ENCODE measurements at places on chromosomes 11 and 22.

DNA sequence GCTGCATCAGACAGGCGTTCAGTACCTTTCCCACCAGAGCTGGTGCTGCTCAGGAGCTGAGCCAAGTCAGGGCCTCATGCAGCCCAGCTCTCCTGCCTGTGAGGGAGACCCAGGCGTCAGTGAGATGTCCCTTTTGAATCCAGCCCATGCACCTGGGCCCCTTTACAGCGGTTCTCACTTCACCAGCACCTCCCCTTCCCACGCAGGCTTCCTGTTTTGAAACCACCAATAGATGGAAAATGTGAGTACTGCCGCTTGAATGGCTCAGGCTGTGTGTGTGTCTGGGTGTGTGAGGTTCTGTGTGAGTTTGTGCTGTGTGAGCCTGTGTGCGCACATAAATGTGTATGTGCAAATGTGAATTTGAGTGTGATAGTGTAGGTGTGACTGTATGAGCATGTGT, 88.4 kb downstream of the UBASH3B start:
- DNase-seq = no peak

DNA sequence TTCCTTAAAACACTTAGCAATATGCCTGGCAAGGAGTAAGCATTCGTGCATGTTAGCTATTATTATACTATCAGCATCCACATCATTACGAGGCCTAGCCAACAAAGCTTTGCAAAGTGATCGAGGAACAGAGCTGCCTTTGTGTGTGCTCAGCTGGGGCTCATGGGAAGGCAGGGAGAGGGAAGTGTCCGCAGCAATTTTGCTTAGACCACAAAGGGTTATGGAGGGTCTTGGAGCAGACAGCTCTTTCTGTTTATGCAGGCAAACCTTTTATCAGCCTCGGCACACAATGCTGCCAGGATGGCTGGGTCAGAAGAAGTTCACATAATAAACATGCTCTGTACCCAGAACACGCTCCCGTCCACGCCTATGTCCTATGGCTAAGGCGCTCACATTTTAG, 10.9 kb upstream of the DKK3 start:
- DNase-seq = no peak

GRCh38 chr11:82871646-82872045, 28.6 kb downstream of the PRCP start:
- DNase-seq = no peak

- DNase-seq = no peak
Measured at GRCh38 chr11:35412285-35412684, 7.1 kb downstream of the SLC1A2 start.

DNA sequence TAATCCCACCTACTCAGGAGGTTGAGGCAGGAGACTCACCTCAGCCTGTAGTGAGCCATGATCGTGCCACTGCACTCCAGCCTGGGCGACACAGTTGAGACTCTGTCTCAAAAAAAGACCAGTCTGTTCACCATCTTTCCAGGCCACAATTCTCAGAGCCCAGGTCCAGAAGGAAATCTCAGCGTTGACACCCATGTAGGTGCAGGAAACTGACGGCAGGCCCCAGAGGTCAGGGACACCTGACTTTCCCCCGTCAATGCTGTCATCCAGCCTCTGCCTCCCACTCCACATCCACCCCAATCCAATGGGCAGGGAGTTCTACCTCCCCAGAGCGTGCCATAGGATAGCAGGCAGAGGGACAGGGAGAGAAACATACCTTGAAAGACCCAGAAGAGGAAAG, 5.9 kb upstream of the GRK2 start:
- no peak for DNase-seq

DNA sequence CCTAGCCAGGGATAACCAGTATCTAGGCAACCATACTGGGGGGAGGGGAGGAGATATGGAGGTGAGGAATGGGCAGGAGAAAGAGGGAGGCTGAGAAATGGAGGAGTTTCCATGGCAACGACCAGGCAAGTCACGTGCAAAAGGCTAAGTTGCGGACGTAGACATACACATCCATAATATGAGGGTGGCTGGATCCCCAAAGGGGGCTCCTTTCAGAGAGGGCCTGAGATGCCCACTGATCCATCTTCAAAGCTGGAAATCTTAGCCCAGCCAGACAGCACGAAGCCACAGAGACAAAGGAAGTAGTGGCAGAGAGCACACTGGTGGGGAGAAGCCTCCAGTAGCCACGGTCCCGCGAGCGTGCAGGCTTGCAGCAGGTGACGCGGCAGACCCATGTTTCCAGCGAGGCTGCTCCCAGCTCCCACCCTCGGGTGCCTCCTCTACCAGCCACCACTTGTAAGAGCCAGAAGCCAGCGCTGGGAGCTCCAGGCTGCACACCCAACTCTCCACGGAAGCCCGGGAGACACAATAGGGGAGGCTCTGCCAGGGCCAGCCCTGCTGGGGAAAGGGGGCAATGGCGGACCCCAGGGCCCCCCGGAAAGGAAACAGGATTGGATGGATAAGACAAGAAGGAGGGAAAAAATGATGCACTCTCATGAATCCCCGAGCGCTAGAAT, 938 bp downstream of the FXYD6 start:
- no peak for DNase-seq

GRCh38 chr11:68354148-68354872, 41.9 kb downstream of the LRP5 start:
- peak; percentile 52 for DNase-seq

GRCh38 chr11:63012430-63012829, 3.2 kb downstream of the SLC22A8 start:
- no peak for DNase-seq

DNA sequence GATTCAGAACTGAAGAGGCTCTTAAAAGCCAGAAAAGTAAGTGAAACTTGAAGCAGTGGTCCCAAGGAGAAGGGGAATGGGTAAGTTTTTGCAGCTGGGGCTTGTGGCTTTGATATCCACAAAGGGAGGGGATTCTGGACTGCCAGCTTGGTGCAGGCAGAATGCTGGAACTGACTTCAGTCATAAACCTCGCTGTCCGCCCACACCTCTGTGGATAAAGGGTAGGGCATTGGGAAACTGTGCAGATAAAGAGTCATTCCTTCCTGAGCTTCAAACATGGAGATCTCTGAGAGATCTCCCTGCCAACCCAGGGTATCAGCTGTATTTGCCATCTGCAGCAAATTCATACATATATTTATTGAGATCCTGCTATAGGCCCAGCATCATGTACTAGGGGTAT, 124.3 kb upstream of the OR9Q1 start:
- no peak for DNase-seq

GRCh38 chr11:660681-661444, 23.8 kb downstream of the DRD4 start:
- no peak for DNase-seq

DNA sequence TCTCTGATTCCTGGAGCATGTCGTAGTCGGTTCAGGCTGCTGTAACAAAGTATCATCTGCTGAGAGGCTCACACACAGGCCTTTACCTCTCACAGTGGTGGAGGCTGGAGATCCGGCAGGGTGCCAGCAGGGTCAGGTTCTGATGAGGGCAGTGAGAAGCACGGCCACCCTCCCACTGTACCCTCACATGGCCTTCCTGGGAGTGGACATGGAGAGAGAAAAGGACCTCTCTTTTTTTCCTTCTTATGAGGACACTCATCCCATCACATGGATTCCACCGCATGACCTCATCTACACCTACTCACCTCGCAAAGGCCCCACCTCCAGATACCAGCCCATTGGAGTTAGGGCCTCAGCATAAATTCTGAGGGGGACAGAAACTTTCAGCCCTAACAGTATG, 99.5 kb downstream of the BCR start:
- DNase-seq = no peak

GRCh38 chr11:9214765-9215164, 50.4 kb downstream of the DENND5A start:
- DNase-seq = no peak

- no peak for DNase-seq
Measured at GRCh38 chr11:85799142-85799541, 11.8 kb downstream of the SYTL2 start.

- DNase-seq = no peak
Measured at GRCh38 chr11:46134540-46134939, 13.3 kb upstream of the PHF21A start.

- no peak for DNase-seq
Measured at GRCh38 chr11:119829402-119829801, 100.4 kb upstream of the NECTIN1 start.

DNA sequence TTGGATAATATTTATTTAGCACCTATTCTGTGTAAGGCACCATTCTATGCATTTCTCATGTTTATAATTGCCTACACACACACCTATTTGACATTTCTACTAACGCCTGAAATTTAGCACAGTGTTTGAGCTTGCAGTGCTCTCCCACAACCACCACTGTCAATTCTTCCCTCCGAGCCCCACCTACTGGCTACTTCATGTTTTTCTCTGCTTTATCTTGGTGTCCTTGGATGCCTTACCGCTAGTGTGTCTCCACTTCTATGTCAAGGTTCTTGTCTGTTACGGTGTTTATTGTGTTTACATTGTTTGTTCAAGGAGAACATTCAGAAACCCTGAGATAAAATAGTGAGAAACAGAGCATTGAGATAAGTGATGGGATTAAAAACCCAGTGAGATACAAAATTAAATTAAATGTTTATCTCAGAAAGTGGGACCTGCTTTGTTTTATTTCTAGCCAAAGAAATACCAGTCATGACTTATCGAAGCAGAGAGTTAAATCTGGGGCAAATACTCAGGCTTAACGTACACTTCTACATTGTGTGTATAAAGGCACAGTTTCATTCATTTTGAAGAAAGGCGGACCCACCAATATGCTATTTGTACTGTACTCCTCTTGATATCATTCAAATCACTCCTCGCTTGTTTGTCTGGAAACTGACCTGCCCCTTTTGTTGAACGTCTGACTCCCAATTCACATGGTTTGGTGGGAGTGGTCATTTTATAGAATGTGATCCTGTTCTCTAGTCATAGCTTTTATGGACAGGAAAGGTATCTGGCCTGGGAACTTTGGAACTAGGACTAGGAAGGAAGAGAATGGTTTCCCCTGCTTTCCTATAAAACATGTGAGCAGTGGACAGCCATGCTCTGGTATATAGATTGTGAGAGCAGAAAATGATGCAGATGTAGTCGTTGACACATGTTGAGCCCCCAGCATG, 39.2 kb upstream of the SLC36A4 start:
- no peak for DNase-seq

GRCh38 chr11:69726481-69726880, 22.7 kb upstream of the FGF19 start:
- DNase-seq = no peak

DNA sequence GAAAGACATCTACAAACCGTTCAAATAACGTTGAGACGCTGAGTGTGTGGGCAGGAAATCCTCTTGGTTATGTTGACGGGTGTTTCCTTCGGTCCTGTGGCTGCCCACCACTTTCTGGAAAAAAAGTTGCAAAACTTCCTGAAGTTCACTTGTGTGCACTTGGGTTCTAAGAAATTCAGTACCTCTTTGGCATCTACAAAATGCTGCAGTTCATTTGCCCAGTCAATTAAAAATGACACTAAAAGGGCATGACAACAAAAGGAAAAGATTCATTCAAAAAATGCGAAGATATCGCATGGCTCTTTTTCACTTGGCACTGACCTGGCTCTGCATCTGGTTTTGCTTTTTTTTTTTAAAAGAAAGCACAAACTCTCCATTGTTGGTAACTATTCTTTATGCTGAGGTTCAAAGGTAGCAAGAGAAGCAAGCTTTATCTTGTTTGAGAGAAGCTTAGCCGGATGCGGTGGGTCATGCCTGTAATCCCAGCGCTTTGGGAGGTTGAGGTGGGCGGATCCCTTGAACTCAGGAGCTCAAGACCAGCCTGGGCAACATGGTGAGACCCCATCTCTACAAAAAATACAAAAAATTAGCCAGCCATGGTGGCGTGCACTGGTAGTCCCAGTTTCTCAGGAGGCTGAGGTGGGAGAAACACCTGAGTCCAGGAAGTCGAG, 10.6 kb upstream of the XBP1 start:
- DNase-seq = no peak

DNA sequence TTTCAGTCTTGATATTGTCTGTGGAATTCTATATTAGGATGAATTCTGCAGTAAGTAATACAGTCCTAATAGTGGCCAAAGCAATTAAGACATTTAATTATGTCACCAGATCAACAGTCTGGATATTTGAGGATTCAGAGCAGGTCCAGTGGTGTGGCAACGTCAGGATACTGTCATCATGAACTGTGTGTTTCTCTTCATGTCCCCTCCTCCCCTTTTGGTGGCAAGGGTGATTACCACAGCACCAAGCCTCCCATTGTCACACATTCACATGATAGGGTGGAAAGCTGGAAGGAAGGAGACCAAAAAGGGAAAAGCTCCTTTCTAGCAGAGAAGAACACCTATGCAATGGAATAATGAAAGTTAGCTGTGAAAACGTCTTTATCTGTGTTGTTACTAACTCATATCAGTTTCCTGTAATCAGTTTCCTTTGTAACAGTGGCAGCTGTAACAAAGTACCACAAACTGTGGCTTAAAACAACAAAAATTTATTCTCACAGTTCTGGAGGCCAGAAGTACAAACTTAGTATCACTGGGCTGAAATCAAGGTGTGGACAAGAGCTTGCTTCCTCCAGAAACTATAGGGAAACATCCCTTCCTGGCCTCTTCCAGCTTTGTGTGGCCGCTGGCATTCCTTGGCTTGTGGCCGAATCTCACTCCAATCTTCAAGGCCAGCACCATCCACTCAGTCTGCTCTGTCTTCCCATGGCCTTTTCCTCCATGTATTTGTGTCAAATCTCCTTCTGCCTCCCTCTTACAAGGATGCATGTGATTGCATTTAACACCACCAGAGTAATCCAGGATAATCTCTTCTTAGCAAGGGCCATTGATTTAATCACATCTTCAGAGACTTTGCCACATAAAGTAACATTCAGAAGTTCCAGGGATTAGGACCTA, 6.5 kb upstream of the RBM14 start:
- no peak for DNase-seq

DNA sequence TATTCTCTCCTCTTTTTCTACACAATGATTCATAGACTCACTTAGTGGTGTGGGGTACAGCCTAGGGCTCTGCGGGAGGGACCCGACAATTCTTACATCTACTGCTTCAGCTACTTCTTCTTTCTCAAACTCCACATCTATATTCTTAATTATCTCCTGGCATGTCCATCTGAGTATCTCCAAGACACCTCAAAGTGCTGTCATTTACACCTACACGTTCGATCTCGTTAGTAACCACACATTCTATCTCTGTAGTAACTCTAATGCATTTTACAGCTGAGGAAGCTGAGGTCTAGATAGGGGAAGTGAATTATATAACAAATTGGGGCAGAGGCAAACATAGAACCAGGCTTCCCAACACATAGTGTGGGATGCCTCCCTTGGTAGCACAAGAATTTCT, 27.7 kb upstream of the RRM1 start:
- no peak for DNase-seq

GRCh38 chr22:21624120-21624879, 5.5 kb downstream of the YDJC start:
- no peak for DNase-seq

GRCh38 chr11:64044730-64045393, 9.1 kb downstream of the FLRT1 start:
- DNase-seq = no peak
